ENCODE measurements at places on chromosomes 6 and 20.

GRCh38 chr20:24497851-24498250 is 28.4 kb downstream of the SYNDIG1 start:
- no peak for DNase-seq

GRCh38 chr6:83343121-83343520 is 87.7 kb downstream of the ME1 start:
- no peak for DNase-seq

GRCh38 chr20:54067606-54068174 is 2.7 kb downstream of the BCAS1 start:
- no peak for DNase-seq

GRCh38 chr6:81031416-81031815 is 721.1 kb downstream of the TENT5A start:
- DNase-seq: no peak

- no peak for DNase-seq
Observed at GRCh38 chr6:125959041-125959440, 2.5 kb downstream of the HINT3 start.

DNA sequence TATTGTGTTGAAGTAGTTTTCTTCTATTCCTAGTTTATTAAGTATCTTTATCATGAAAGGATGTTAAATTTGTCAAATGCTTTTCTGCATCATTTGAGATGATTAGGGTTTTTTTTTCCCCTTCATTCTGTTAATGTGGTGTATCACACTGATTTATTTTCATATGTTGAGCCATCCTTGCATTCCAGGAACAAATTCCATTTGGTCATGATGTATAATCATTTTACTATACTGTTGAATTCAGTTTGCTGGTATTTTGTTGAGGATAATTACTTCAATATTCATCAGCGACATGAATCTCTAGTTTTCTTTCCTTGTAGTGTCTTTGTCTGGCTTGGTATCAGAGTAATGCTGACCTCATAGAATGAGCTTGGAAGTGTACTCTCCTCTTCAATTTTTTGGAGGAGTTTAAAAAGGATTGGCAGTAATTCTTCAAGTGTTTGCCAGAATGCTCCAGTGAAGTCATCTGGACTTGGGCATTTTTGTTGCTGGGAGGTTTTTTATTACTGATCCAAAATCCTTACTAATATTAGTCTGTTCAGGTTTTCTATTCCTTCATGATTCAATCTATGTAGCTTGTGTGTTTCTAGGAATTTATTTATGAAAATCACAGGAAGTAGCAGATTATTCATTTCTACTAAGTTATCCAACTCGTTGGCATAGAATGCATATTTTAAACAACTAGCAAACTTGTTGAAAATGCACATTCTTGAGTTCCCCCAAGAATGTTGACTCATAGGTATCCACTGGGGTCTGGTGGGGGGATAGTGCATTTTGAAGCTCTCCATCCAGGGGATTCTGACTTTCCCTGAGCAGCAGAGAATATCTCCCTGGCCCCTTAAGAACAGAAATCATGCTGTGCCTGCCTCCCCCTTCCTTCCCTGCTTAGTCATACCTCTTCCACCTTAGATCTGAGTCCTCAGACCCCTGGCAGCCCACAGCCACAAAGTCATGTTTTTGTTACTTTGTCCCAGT is 187.1 kb downstream of the BMP7 start:
- DNase-seq: no peak

DNA sequence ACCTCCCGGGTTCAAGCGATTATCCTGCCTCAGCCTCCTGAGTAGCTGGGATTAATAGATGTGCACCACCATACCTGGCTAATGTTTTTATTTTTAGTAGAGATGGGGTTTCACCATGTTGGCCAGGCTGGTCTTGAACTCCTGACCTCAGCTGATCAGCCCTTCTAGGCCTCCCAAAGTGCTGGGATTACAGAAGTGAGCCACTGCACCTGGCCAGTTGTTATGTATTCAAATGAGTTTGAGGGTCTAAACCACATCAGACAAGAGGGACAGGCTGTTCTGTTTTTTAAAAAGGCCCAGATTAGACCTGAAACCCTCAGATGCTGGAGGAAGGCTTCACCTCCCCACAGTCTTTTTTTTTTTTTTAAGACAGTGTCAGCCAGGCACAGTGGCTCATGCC is 4.1 kb upstream of the SPAG4 start:
- DNase-seq: no peak

GRCh38 chr6:129845696-129846095 is 15.4 kb downstream of the TMEM244 start:
- DNase-seq: no peak

- DNase-seq: no peak
Observed at GRCh38 chr20:22562620-22563019, 21.8 kb downstream of the FOXA2 start.
